CD4-positive, alpha-beta T cell (primary cell): ENCODE measurements at places on chromosomes 5 and 9. TPM values are rescaled to one million over a fixed set of nuclear protein-coding genes. Genes with fewer than 3 reads are reported as not detected.

- no peak for DNase-seq
Observed at GRCh38 chr5:42991404-42992087, 48.6 kb downstream of the ANXA2R start.

DNA sequence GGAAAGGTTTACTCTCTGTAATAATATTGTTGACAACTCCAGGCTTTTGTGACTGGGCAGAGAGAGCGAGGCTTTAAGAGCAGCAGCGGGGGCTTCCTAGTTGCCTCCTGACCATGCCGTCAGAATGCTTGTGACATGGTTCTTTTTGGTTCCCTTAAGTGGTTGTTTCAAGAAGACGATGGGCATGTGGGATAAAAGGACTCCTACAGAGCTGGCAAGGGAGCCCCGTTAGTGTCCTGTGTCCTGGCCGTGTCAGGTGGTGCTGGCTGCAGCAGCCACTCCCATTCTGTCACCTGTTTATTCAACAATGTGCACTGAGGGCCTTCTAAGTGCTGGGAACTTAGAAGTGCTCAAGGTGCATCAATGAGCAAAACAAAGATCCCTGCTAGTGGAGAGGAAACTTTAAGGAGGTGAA, 19.7 kb downstream of the LCP2 start:
- DNase-seq = no peak

- DNase-seq = no peak
Observed at GRCh38 chr9:83327750-83328622, 210.2 kb downstream of the FRMD3 start.

GRCh38 chr5:109173036-109173794, 236.6 kb downstream of the PJA2 start:
- no peak for DNase-seq

DNA sequence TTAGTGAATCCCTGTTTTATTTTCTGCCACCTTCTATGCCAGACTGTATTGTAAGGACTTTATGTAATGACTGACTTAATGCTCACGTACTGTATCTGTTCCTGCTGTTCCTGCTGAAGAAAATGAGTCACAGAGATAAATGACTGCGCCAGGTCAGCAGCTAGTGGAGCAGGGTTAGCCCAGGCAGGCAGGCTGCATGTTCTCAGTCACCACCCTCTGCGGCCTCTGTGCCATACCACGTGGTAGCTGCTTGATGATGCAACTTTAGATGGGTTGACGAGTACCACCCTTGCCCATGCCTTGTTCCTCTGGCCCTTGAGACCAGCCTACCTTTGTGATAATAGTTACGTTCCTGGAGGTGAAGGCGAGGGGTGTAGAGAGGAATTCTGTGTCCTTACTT, 161.9 kb downstream of the TRIO start:
- DNase-seq = no peak

DNA sequence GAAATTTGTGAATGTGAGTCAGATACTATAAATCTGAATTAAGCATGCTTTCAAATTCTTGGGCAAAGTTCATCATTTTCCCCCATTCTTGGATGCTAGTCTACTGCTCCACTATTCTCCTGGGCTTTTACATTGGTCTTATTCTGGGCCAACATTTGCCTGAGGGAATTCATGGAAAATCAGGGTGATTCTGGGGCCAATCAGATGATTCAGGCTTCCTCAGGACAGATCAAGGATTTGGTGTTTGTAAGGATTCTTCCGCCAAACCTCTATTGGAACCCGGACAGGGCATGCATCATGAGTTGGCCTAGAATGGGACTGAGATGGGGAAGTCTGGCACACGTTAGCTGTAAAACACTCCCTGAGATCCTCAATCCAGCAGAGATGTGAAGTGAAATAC, 113.8 kb downstream of the MEF2C start:
- no peak for DNase-seq

SLC6A7 gene
- total RNA-seq = not detected

DNA sequence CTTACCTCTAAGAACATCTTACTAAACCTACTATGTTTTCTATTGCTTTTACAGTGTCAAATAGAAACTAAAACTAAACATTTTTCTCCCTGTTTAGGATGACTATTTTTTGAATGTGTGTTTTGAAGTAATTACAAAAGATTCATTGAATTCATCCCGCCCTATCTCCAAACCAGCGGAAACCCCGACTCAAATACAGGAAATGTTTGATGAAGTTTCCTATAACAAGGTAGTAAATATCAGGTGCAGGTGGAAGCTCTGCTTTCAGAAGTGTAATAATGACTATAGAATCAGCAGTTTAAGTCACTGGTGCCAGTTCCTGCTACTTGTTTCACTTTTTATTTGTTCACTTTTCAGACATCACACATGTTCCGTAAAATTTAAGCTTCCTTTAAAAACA, 20.0 kb downstream of the ERAP2 start:
- no peak for DNase-seq

DNA sequence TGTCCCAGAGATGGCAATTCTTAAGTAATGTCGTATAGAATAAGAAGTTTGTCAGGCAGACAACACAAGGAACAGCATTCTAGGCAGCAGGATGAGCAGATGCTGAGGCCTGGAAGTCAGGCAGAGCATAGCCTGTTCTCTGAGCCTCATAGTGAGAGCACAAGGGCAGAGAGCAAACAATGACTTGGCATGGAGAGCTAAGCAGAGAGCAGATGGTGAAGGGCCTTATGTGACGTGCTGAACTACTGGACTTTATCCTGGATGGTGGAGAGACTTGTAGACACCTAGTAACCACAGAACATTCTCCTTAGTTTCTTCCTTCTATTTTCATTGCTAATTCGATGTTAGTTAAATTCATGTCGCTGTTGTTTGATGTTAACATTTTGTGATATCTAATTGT, 60.1 kb downstream of the KCTD16 start:
- DNase-seq = no peak
